ENCODE measurements at places on chromosomes 5 and 9.
A peak's percentile ranks its signal among the peaks of the same experiment; 100 is the strongest.

GRCh38 chr5:59666440-59667068 is 227.0 kb downstream of the PDE4D start:
- no peak overlapping the region for H3K4me3 ChIP-seq
- H3K27ac ChIP-seq = no peak overlapping the region
- no peaks in the 10 kb centered on the region for H3K36me3 ChIP-seq
- no peaks in the 10 kb centered on the region for H3K4me1 ChIP-seq
- no peaks in the 10 kb centered on the region for H3K27me3 ChIP-seq
- no peak for DNase-seq

DNA sequence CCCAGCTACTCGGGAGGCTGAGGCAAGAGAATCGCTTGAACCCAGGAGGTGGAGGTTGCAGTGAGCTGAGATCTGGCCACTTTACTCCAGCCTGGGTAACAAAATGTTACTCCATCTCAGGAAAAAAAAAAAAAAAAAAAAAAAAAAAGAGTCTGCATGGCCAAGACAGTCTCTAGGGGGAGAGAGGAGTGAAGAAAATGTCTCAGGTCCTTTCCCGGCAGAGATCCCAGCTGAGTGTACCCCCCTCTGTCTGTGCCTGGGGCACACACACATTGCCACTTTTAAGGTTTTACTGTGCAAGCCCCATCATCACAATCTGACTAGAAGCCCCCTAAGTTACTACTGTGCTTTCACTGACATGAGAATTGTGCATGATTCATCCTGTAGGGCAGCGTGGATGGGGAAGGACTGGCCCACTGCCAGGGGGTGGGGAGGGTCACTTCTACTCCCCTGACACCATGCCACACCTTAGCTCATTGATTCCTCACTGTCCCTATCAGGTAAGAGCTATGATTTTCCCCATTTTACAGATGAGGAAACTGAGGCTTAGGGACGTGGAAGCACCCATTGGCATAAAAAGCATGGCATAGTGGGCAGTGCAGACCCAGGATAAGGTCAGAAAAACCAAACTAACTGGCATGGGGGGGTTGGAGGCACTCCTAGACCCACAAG is 102.3 kb upstream of the LARP1 start:
- H3K4me1 ChIP-seq = peaks cover 10% of the 10 kb centered on the region
- H3K27ac ChIP-seq = no peak overlapping the region
- no peak overlapping the region for H3K4me3 ChIP-seq
- H3K36me3 ChIP-seq = no peaks in the 10 kb centered on the region
- DNase-seq = peak; percentile 21
- no peaks in the 10 kb centered on the region for H3K27me3 ChIP-seq

GRCh38 chr5:170334626-170335025 is 37.0 kb upstream of the LCP2 start:
- no peak overlapping the region for H3K4me3 ChIP-seq
- no peaks in the 10 kb centered on the region for H3K27me3 ChIP-seq
- DNase-seq = no peak

- no peaks in the 10 kb centered on the region for H3K27me3 ChIP-seq
- H3K27ac ChIP-seq = no peak overlapping the region
- DNase-seq = no peak
- no peaks in the 10 kb centered on the region for H3K4me1 ChIP-seq
- no peaks in the 10 kb centered on the region for H3K36me3 ChIP-seq
These were observed 11.0 kb downstream of the HAVCR1 start for GRCh38 chr5:157047898-157048297.

- H3K36me3 ChIP-seq = no peaks in the 10 kb centered on the region
- H3K27me3 ChIP-seq = no peaks in the 10 kb centered on the region
- DNase-seq = no peak
- no peak overlapping the region for H3K27ac ChIP-seq
These were observed 145.2 kb downstream of the EDIL3 start for GRCh38 chr5:84239494-84239893.

GRCh38 chr5:137040024-137040423 is 459.1 kb downstream of the SPOCK1 start:
- H3K27ac ChIP-seq = no peak overlapping the region
- no peaks in the 10 kb centered on the region for H3K36me3 ChIP-seq
- no peak overlapping the region for H3K4me3 ChIP-seq
- DNase-seq = no peak
- no peaks in the 10 kb centered on the region for H3K4me1 ChIP-seq

- no peaks in the 10 kb centered on the region for H3K4me1 ChIP-seq
- no peak for DNase-seq
- H3K27me3 ChIP-seq = no peaks in the 10 kb centered on the region
- H3K36me3 ChIP-seq = no peaks in the 10 kb centered on the region
- H3K4me3 ChIP-seq = no peak overlapping the region
These were observed 11.2 kb downstream of the ACO1 start for GRCh38 chr9:32395510-32396216.

- H3K27me3 ChIP-seq = no peaks in the 10 kb centered on the region
- H3K4me3 ChIP-seq = no peak overlapping the region
- DNase-seq = no peak
- no peak overlapping the region for H3K27ac ChIP-seq
These were observed 416.6 kb downstream of the PLK2 start for GRCh38 chr5:58043032-58043945.

- H3K36me3 ChIP-seq = peaks cover 66% of the 10 kb centered on the region
- H3K4me3 ChIP-seq = no peak overlapping the region
- DNase-seq = no peak
These were observed 105.0 kb downstream of the GAPVD1 start for GRCh38 chr9:125366676-125367075.

DNA sequence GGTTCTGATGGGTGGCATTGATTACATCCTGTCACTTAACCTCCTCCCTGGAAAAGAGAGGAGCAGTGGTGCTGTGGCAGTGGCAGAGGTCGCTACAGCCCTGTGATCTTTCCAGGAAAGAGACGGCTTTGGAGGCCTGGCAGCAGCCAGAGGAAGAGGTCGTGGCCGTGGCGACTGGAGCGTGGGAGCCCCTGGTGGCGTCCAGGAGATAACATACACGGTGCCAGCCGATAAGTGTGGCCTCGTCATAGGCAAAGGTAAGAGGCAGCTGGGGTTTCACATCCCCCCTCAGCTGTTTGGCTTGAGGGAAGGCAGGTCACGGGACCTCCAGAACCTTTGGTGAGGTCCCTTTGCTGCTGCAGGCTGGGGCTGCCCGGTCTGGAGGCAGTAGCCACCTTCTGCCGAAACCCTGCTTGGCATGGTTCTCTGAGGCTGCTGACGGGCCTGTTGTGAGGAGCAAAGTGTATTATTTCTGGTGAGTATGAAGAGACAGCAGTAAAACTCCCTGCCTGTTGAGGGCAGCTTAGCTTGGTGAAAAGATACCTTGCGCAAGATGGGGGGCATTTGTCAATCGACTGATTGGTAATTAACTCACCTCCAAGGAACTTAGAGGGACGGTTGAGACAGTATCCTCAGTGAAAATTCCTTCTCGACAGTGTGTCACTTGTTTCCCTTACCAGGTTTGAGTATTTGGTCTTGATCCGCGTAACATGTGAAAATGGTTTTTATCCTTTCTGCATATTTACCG is 38.0 kb upstream of the PRDM12 start:
- no peak for DNase-seq
- H3K27ac ChIP-seq = no peak overlapping the region
- peaks cover 98% of the 10 kb centered on the region for H3K36me3 ChIP-seq
- no peaks in the 10 kb centered on the region for H3K27me3 ChIP-seq
- H3K4me3 ChIP-seq = no peak overlapping the region
- no peaks in the 10 kb centered on the region for H3K4me1 ChIP-seq

- no peak overlapping the region for H3K27ac ChIP-seq
- no peaks in the 10 kb centered on the region for H3K36me3 ChIP-seq
- H3K4me1 ChIP-seq = no peaks in the 10 kb centered on the region
- DNase-seq = no peak
- no peaks in the 10 kb centered on the region for H3K27me3 ChIP-seq
- no peak overlapping the region for H3K4me3 ChIP-seq
These were observed 48.7 kb downstream of the KIAA1958 start for GRCh38 chr9:112535301-112535700.

- no peak for DNase-seq
- no peak overlapping the region for H3K4me3 ChIP-seq
- no peaks in the 10 kb centered on the region for H3K27me3 ChIP-seq
- no peaks in the 10 kb centered on the region for H3K4me1 ChIP-seq
- H3K36me3 ChIP-seq = no peaks in the 10 kb centered on the region
- H3K27ac ChIP-seq = no peak overlapping the region
These were observed 314.7 kb upstream of the ADAMTSL1 start for GRCh38 chr9:18159254-18159653.

- H3K27me3 ChIP-seq = no peaks in the 10 kb centered on the region
- no peak overlapping the region for H3K4me3 ChIP-seq
- peak; percentile 72 for DNase-seq
- peaks cover 24% of the 10 kb centered on the region for H3K36me3 ChIP-seq
- H3K4me1 ChIP-seq = peaks cover 62% of the 10 kb centered on the region
These were observed 5.7 kb downstream of the MAMDC4 start for GRCh38 chr9:136857581-136858412.

Data from spleen (tissue), 13 donors.